ENCODE measurements at places on chromosomes 5 and 9.

- no peaks in the 10 kb centered on the region for H3K4me1 ChIP-seq
- no peak for DNase-seq
- no peak overlapping the region for H3K27ac ChIP-seq
- H3K27me3 ChIP-seq, result no peaks in the 10 kb centered on the region
- H3K36me3 ChIP-seq, result no peaks in the 10 kb centered on the region
- no peak overlapping the region for H3K4me3 ChIP-seq
Observed at GRCh38 chr5:106154280-106154716, 1516.4 kb downstream of the EFNA5 start.

DNA sequence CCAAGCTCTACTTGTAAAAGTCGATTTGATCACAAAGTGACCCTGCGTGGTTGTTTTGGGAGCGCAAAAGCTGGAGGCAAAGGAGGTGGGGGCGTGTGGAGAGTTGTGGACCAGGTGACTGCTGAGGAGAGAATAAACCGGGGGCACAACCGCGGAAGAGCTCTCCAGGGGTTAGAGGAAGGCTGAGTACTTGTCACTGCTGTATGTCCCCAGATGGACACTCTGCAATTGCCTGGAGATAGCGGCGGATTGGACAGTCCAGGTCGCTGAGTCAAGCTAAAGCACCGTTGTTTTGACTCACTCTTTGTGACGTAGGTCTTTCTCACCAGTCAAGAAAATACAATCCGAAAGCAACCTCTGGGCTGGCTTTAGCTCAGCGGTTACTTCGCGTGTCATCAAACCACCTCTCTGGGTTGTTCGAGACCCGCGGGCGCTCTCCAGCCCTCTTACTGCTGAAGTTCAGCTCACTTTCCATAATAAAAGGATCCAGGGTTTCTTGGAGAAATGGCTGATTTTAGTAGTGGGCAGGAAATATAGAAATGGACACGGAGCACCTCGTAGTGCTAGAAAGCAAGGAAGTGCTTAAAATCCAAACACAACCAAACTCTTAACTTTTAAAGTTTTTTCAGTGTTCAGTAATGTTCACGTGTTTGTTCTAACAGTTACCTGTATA is 25.7 kb downstream of the ZMAT2 start:
- peak overlapping the region; percentile 82 for H3K4me3 ChIP-seq
- peaks cover 9% of the 10 kb centered on the region for H3K4me1 ChIP-seq
- peaks cover 13% of the 10 kb centered on the region for H3K27me3 ChIP-seq
- peak overlapping the region; percentile 62 for H3K27ac ChIP-seq
- peaks cover 2% of the 10 kb centered on the region for H3K36me3 ChIP-seq
- DNase-seq, result peak; percentile 84

DNA sequence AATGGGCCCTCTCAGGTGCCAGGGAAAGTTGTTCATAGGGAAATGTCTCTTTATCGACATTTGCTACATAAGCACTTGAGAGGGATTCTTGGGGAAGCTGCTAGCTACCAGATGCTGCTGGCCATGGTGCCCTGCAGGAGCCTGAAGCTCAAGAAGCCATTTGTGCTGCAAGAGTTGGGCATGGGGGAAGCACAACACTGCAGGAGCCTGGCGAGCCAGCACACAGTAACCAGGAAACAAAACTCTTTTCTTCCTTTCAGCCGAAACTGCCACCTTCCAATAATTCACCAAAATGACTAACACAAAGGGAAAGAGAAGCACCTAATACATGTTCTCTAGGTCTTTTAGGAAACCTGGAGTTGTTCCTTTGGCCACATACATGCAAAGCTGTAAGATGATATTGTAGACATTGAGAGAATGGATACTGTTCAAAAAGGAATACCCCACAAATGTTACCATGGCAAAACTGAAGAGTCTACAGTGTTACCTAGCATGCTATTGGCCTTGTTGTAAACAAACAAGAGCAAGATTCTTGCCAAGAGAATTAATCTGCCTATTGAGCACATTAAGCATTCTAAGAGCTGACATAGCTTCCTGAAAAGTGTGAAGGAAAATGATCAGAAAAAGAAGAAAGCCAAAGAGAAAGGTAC is 26.1 kb upstream of the LARP1 start:
- H3K36me3 ChIP-seq, result no peaks in the 10 kb centered on the region
- DNase-seq, result no peak
- H3K27me3 ChIP-seq, result peaks cover 12% of the 10 kb centered on the region
- H3K4me1 ChIP-seq, result no peaks in the 10 kb centered on the region

DNA sequence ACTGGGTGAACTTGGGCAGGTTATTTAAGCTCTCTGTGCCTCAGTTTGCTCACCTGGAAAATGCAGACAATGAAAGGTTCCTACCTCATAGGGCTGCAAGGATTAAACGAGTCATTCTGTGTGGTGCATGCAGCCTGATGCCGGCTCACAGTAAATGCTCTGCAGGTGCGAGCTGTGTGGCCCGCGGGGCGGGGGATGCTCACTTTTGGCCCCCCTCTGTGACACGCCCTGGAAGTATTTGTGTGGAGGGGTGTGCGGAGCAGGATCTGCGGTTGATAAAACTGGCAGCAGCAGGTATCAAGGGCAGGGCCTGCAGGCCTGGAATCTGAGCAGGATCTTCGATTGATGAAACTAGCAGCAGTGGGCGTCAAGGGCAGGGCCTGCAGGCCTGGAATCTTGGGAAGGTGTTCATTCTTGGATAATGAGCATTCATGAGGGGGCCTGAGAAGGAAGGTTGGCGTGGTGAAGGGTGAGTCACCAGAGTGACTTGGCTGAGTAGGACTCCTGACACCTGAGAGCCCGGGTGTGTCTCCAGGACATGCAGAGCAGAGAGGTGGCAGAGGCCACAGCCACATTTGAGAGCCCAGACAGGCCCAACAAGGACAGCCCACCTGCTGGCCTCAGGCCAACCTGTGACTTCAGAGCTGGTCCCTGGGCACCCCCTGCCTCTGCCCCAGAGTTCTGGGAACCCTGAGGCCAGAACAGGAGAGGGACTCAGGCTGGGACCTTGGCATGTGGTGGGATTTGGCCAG is 11.9 kb downstream of the UNC5A start:
- H3K27me3 ChIP-seq, result peaks cover 28% of the 10 kb centered on the region
- no peak overlapping the region for H3K27ac ChIP-seq
- H3K36me3 ChIP-seq, result no peaks in the 10 kb centered on the region
- H3K4me3 ChIP-seq, result no peak overlapping the region
- no peak for DNase-seq

- no peaks in the 10 kb centered on the region for H3K4me1 ChIP-seq
- DNase-seq, result no peak
- no peak overlapping the region for H3K4me3 ChIP-seq
Observed at GRCh38 chr5:145548097-145548496, 287.0 kb downstream of the PRELID2 start.

GRCh38 chr5:122772446-122772845 is 2.4 kb upstream of the SNX2 start:
- DNase-seq, result no peak
- H3K36me3 ChIP-seq, result no peaks in the 10 kb centered on the region
- peaks cover 14% of the 10 kb centered on the region for H3K4me1 ChIP-seq
